AG10803 (cell line): ENCODE measurements at places on chromosomes 7 and 10.

GRCh38 chr7:18357691-18358090 is 137.9 kb upstream of the HDAC9 start:
- no peak for DNase-seq

GRCh38 chr10:73053275-73053674 is 43.4 kb downstream of the P4HA1 start:
- no peak for DNase-seq

- DNase-seq, result no peak
Measured at GRCh38 chr10:71631007-71631861, 88.3 kb downstream of the C10orf105 start.

DNA sequence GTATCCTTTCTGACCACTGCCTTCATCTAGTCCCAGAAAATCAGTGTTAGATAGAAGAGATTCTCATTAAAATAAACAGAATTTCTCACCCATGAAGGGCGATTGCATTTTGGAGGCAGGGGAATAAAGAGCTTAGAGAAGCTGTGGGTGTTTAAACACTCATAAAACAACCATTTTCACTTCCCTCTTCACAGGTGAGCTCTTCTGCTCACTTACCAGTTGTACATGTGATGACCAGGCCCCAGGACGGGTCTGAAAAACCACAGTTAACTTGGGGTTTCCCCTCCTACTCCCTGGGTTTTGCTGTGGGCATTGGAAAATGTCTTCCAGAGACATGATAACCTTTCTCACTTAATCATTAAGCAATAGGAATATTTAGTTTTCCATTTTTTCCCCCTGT is 411.6 kb upstream of the DPP6 start:
- no peak for DNase-seq
